ENCODE measurements at places on chromosomes 6 and 20.
A peak's percentile ranks its signal among the peaks of the same experiment; 100 is the strongest.

DNA sequence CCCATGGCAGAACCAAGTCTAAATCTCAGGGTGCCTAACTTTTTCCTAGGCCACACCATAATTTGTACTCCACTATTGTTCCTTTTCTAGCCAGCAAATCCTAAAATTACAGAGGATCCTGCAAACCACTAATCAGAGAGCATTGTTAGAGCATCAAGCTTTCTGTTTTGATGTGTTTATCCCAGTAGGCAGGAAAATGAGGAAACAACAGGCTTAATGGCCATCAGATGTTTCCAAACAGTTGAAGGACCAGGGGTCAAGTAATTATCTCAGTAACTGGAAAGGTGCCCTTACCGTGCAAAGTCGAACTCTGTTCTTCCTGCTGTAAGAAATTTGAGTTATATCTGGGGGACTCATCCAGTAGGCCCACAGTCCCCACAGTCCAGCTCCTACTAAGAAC, 58.7 kb downstream of the RALY start:
- DNase-seq = no peak

- no peak for DNase-seq
Observed at GRCh38 chr20:58776109-58776508, 74.6 kb downstream of the GNAS-AS1 start.

DNA sequence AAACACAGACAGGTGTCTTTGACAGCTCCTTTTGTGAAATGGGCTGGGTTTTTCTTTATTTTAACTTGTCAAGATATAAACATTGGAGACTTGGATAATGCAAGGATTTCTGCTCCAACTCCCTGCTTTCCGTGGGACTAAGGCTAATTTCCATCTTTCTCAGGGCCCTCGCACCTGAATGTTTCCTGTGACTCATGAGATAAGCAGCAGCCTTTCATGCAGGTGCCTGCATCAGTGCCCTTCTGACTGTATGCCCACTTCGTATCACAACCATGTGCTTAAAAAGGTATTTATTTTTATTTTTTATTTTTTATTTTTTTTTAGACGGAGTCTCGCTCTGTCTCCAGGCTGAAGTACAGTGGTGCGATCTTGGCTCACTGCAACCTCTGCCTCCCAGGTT, 736.1 kb downstream of the DOK5 start:
- no peak for DNase-seq

DNA sequence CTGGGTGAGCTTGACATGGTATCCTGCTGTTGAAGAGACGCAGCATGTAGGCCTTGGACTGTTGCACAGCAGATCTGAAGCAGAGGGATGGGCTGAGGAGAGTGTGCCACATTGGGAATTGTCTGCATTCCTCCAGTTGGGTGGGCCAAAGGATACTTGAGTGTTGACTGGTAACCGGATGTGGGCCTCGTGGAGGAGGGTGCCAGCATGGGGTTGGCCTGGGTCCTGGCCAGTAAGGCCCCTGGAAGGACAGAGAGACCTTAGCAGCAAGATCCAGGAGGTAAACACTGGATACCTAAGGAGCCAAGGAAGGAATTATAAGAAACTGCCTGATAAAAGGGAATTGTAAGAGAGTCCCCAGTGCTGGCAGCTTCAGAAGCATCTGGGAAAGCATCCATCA, 76.9 kb downstream of the FIG4 start:
- DNase-seq = no peak

GRCh38 chr6:150599199-150600009, at the start of gene PLEKHG1:
Gene PLEKHG1 (plus strand): TSS chr6:150599885. CDS start chr6:150733682, 133,797 bp downstream.
- DNase-seq = peak; percentile 84

DNA sequence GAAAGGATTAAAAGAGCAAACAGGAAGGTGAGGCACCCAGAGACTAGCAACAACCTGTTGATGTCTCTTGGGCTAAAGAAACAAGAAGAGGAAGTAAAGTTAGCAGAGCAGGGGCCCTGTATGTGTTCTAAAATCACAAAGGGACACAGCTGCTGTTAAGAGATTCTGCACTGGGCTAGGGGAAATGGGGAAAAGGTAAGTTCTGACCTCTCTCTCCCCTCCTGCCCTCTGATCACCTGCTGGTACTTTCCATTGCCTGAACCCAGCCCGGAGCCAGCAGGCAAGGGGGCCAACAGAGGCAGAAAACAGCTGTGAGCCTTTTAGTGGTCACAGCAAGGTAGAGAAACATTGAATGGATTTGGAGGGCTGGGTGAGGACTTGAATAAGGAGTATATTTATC, 13.5 kb upstream of the CNR1 start:
- DNase-seq = no peak

DNA sequence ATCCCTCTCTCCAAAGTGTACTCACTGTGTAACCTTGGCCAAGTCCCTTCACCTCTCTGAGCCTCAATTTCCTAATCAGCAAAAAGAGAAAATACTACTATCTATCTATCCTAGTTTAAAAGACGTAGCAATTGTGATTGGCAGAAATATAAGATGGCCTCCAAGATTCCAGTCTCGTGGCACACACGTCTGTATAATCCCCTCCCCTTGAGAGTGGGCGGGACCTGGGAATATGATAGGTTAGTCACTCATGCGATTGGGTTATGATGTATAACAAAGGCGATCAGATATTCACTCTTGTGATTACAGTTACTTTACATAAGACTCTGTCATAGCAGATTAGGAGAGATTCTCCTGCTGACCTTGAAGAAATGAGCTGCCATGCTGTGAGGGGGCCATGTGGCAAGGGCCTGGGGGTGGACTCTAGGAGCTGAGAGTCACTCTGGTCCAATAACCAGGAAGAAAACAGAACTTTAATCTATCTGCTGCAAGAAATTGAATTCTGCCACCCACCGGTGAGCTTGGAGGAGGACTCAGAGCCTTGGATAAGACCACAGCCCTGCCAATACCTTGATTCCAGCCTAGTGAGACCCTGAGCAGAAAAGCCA, 6.0 kb downstream of the CPNE5 start:
- no peak for DNase-seq

- peak; percentile 5 for DNase-seq
Observed at GRCh38 chr6:12718015-12718414, 1.4 kb downstream of the PHACTR1 start.

DNA sequence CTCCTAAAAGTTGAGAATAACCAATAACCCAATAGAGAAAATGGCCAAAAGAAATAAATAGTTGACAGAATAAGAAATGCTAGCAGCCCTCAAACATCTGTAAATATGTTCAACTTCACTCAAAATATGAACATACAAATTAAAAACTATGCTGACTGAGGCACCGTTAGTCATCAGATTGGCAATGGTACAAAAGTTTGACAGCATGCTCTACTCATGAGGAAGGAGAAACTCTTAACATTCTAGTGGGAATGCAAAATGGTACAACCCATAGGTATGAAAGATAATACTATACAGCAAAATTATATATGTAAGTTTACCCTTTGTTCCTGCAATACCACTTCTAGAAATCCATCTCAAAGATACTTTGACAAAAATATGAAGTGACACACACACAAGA, 1.6 kb upstream of the ZSCAN12 start:
- DNase-seq = no peak

DNA sequence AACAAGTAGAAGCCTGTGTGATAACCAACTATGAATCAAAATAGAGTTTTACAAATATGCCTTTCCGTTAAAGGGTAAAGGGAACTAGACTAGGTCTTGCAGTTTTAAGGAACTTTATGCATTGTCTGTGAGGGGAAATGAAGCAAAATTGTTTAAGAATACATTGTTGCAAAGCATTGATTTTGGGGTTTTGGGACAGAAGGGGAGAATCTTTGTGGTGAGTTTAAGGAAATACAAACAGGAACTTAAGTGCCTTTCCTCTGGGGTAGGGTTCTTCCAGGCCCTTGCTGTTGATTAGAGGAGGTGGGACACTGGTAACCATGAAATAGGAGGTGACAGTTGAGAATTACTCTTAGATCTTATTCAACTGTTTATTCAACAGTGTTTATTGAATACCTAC, 4.7 kb downstream of the MAPK14 start:
- DNase-seq = no peak

DNA sequence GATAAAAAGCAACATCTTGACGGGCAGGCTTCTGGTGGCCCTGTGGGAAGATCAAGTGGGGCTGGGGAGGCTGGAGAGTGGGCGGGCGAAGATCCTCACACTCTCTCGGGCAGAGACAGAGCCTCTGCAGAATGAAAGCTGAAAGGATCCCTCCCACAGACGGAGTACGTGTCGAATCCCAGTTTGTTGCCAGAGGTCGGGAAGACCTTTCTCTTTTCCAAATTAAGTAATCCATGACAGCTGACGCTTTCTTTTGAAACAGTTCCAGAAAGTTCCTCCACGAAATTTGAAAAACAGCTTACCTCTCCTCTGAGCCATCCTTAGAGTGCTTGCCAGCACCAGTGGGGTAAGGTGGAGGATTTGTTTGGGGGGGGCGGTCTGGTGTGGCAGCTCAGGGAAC, 155.6 kb upstream of the SMLR1 start:
- no peak for DNase-seq

DNA sequence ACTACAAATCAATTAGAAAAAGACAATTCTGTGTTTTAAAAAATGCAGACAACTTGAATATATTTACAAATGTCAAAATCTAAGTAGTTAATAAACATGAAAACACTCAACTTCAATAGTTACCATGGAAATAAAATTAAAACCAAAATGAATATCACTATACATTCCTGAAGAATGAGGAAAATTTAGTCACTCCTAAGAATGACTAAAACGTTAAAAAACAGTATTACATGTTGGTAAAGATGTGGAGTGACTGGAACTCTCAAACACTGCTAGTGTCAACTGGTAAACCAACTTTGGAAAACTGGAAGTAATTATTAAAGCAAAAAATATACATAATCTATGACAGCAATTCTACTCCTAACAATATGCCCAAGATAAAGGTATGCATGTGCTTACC, 36.3 kb downstream of the AHI1 start:
- DNase-seq = peak; percentile 3

GRCh38 chr6:133407320-133408100, 166.4 kb downstream of the EYA4 start:
- no peak for DNase-seq

GRCh38 chr6:141261672-141262060, 871.1 kb upstream of the GJE1 start:
- DNase-seq = no peak

DNA sequence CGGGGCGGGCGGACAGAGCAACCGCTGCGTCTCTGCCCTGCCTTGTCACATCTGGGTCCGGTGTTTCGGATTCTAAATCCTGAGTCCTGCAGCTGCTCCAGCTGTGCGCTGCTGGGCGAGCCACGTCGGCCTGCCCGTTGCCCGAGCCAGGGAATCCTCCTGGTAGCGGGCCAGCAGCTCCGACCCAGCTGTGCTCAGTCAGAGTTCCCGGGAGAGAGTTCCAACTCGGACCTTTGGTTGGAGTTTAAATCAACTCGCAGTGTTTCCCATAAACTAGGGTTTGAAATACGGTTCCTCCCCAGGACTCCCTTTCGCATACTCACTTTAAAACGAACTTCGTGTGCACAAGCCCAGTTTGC, 315 bp upstream of the PDE10A start:
- DNase-seq = peak; percentile 24
